H7 (cell line): ENCODE measurements at places on chromosomes 3 and 15. TPM values are rescaled to one million over a fixed set of nuclear protein-coding genes. Genes with fewer than 3 reads are reported as not detected.

- no peak for DNase-seq
Measured at GRCh38 chr15:61205346-61205921, 23.7 kb downstream of the RORA start.

- DNase-seq, result peak; percentile 76
Measured at GRCh38 chr3:127408684-127409420, 121.0 kb upstream of the PRR20G start.

DNA sequence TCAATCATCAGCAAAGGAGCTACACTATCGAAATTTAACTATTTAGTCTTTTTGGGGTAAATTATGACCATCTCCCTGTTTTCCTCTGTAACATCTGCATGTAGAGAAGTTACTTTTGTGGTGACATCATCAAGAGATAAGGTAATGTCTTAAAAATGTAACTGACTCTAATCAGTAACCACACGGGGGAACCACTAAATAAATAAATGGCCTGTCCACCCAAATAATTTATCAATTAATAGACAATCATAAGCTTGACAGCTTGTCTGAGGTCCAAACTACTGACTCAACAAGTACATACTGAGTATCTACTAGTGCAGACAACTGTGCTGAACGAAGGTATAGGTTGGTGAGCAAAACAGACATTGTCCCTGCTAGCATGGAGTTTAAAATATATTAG, 219.3 kb downstream of the SLC9A9 start:
- DNase-seq, result no peak

DNA sequence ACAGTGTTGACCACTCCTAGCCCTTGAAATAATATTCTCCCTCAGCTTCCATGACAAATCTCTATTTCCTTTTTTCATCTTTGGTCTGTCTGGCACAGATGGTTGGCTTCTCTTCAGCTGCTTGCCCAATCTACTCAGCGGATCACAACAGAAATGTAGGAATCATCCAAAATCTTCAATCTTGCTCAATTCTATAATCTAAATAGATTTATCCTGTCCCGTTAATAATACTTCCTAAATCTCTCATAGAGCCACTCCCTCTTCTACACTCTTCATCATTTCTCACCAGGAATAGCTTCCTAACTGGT, 3.8 kb downstream of the PEAK1 start:
- DNase-seq, result no peak

- DNase-seq, result no peak
Measured at GRCh38 chr3:97121386-97121785, 307.0 kb downstream of the EPHA6 start.

DNA sequence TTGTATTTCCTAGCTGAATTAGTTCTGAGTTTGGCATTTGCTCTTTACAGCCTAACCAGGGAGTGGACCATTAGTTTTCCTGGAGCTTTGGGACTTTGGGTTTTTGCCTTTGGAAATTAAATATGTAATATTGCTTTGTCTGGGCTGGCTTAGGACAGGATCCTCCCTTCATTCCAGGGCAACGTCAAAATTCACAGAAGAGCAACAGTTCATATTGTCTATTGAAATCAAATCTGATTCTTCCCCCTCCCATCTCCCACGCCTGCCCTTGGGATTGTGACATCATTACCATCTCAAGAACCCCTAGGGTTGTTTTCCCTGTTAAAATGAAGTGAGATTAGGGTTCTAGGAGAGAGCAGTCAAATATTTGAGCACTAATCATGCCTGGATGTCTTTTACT, 194.1 kb downstream of the ROBO2 start:
- no peak for DNase-seq

GRCh38 chr15:91468871-91469580, 369.0 kb downstream of the SV2B start:
- peak; percentile 5 for DNase-seq

DNA sequence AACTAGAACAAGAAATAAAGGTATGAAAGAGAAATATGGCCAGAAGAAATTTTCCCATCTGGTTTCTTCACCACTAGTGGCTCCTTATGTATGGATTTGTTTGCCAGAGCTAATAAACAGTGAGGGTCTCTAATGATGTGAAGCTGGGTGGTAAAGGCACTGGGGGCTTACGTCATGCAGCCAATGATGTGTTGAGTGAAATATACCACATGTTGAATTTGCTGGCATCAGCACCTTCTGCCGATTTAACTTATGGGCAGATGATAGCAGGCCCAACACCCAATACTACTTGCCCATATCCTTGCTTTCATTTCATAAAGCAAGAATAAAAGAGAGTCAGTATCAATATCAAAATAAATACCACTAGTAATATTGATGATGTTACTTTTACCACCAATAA, 133.0 kb downstream of the THRB start:
- DNase-seq, result no peak

GRCh38 chr3:17577796-17578520, 164.5 kb downstream of the TBC1D5 start:
- DNase-seq, result no peak

DNA sequence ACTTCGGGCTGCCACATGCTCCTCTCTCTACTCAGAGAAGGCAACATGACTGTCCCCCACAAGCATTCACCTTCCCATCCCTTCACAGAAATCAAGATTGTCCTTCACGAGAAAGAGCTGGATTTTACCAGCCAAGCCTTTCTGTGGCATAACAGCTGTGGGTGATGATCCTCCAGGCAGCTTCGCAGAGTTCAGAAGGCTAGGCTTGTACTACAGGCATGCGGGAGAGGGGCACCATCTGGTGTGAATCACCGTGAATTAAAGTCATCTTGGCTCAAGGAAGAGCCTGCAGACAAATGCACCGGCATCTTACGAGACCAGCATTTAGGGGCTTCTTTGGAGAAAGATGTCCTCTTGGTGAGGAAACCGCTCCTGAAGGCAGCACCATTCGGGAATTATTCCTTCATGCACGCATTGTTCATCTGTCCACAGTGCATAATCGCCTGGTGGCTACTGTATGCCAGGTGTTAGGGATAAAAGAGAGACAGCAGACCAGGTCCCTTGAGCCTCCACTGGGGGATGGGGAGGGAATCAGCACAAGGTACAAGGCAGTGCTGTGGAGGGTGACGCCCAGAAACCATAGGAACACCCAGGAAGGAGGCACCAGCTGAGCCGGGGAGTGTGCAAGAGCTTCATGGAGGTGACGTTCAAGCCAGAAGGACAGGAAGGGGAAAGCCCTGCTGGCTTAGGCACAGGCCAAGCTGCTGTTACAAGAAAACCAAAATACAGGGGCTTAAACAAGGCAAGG, 108.6 kb downstream of the TMEM266 start:
- DNase-seq, result no peak

Gene GOLGA6L9
- total RNA-seq, result 2.5 and 4.0 TPM in 2 replicates

Gene CD96
- not detected in 2 replicates for total RNA-seq

GRCh38 chr3:145243875-145244274, 917.1 kb downstream of the PLOD2 start:
- no peak for DNase-seq

GRCh38 chr15:25512957-25513356, 74.1 kb upstream of the UBE3A start:
- DNase-seq, result no peak
